SK-N-SH (cell line): ENCODE measurements at places on chromosomes 3 and 15. TPM values are rescaled to one million over a fixed set of nuclear protein-coding genes. Genes with fewer than 3 reads are reported as not detected.

Gene FRMD5
- polyA plus RNA-seq = 24.8 and 26.7 TPM in 2 replicates

Gene SST
- not detected in 2 replicates for polyA plus RNA-seq

Gene ZBBX
- 0.18 and 0.50 TPM in 2 replicates for polyA plus RNA-seq

Gene SLC9C1
- not detected in 2 replicates for polyA plus RNA-seq

Gene PLA2G4D
- polyA plus RNA-seq = not detected in 2 replicates

Gene C3orf20
- polyA plus RNA-seq = not detected in 2 replicates

Gene PYGO1
- polyA plus RNA-seq = 2.3 and 2.8 TPM in 2 replicates

Gene DCBLD2
- 159 and 190 TPM in 2 replicates for polyA plus RNA-seq

Gene CYP8B1
- not detected in 2 replicates for polyA plus RNA-seq

Gene THAP10
- 2.9 and 3.2 TPM in 2 replicates for polyA plus RNA-seq

Gene COMMD4
- polyA plus RNA-seq = 197 and 223 TPM in 2 replicates

Gene MFAP1
- 16.5 and 18.4 TPM in 2 replicates for polyA plus RNA-seq
